ENCODE measurements at places on chromosomes 11 and 22.

DNA sequence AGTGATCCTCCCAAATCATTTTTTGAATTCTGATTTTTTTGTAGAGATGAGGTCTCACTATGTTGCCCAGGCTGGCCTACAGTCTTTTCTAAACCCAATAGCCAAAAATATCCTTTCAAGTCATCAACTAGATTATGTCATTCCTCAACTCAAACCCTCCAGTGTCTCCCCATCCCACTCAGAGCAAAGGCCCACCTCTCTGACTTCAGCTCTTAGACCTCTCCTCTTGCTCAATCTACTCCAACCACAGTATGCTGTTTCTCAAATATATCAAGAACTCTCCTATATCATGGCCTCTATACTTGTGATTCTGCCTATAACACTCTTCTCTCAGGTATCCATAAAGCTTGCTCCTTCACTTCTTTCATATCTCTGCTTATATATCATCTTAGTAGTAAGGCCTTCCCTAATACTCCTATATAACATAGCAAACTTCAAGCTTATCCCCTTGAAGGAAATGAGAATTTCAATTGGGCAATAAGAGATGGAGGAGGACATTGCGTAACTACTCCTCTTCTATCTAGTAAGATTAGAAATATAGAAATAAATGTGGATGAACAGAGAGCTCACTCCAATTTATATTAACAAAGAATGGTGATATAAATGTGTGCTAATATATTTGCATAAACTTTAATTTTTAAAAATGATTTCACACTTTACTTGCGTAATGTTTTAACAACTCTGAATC lies 24.5 kb downstream of the DLG2 start:
- no peak for DNase-seq

- DNase-seq = peak; percentile 54
These were observed 39.2 kb upstream of the SLC36A4 start for GRCh38 chr11:93236741-93237675.

- no peak for DNase-seq
These were observed 10.7 kb upstream of the LIPT2 start for GRCh38 chr11:74504100-74504691.

DNA sequence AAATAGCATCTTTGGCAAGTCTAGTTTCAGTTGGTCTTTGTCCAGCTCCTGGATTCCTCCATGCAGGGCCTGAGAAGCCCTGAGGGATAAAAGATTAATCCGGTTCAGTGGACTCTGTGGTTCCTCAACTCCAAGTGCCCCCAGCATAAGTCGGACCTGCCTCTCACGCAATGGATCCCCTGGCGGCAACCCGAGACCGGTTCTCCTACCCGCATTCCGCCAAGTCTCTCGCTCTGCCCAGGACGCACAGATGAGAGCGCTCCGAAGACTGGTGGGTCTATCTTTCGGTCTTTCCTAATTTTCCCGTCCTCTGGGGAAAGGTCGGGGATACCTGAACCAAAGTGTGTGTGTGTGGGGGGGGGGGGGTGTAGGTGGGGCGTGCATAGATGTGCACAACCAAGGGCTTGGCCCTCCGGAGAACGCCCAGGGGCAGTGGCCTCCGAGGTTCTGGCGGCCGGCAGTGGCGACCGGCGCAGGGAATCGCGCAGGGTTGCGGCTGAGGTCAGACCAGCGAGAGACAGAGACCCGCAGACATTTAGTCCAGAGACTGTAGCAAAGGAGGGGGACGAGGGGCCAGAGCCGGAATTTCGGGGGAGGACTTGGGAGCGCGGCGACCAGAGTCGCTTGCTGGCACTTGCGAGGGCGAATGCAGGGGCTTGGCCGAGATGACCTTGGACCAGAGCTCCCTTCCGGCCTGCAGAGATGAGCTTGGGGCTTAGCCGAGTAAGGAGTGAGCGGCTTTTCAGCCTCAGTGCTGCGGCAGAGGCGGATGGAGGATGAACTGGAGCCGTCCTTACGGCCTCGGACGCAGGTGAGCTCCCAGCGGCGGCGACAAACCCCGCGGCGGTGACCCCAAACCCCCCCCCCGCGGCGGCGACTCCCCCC lies 712 bp upstream of the SLC2A11 start:
- peak; percentile 63 for DNase-seq

DNA sequence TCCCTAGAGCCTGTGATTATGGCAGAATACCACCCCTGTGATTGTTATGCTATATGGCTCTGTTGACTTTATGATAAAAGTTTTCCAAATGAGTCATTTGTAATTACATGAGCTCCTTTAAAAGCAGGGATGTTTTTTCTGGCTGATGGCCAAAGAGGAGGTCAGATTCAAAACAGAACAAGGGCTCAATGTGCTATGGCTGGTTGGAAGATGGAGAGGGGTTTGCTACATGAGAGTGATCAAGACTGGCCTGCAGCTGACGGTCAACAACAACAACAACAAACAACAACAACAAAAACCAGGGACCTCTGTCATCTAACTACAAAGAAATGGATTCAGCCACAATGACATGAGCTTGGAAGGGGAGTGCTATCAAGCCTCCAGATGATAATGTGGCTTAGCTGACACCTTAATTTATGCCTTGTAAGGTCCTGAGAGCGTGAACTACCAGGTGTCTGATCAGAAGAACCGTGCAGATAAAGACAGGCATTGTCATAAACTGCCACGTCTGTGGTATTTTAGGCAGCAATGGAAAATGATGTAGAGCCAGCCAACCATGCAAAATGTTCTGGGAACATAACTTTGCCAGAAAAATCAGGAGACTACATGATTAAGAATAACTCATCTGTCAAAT lies 47.2 kb downstream of the PIWIL3 start:
- no peak for DNase-seq

DNA sequence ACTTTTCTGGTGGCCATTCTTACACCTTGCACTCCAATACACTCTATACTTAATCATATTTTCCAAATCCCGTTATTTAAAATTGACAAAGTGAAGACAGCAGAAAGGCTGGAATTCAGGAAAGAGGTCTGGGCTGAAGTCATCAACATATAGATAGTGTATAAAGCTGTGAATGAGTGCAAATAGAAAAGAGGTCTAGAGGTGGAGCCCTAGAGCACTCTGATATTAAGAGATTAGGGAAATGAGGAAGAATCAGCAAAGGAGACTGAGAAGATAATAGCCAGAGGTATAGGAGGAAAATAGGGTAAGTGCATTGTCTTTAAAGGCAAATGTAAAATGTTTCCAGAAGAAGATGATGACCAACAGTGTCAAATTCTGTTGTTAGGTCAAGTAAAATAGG lies 7.9 kb downstream of the CTR9 start:
- no peak for DNase-seq

- DNase-seq = no peak
These were observed 1.3 kb upstream of the KMT5B start for GRCh38 chr11:68214173-68215086.

DNA sequence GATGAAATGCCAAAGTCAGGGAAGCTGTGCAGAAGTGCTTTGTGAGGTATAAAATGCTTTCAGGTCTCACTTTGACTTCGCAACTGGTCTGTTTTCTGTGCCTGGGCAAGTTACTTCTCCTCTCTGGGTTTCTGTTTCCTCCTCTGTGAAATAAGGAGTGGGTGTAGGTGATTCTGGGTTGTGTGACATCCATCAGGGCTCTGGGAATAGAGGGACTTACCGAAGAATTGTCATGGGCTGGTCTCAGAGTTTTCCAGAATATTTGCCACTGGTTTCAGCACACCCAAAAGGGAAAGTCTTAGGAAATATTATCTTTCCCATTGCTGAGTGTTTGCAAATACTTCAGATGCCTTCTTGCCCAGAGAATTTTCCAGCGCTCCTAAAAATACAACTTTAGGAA lies 118.4 kb downstream of the KIAA1671 start:
- peak; percentile 45 for DNase-seq

- no peak for DNase-seq
These were observed 66.7 kb upstream of the LINC01488 start for GRCh38 chr11:69414773-69415187.

DNA sequence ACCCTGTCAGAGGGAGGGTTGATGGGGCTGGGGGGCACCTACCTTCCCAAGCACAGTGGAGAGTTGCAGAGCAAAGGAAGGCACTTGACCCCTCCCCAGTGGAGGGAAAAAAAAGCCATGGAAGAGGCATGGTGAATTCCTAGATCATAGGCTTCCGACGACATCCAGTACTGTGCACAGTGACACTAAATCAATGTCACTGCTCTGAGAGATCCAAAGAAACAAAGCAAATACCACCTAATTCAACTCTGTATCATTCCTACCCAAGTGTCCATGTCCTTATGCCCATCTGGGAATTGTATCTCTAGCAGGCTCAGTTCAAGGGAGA lies 344.2 kb upstream of the NCAM1 start:
- DNase-seq = no peak

DNA sequence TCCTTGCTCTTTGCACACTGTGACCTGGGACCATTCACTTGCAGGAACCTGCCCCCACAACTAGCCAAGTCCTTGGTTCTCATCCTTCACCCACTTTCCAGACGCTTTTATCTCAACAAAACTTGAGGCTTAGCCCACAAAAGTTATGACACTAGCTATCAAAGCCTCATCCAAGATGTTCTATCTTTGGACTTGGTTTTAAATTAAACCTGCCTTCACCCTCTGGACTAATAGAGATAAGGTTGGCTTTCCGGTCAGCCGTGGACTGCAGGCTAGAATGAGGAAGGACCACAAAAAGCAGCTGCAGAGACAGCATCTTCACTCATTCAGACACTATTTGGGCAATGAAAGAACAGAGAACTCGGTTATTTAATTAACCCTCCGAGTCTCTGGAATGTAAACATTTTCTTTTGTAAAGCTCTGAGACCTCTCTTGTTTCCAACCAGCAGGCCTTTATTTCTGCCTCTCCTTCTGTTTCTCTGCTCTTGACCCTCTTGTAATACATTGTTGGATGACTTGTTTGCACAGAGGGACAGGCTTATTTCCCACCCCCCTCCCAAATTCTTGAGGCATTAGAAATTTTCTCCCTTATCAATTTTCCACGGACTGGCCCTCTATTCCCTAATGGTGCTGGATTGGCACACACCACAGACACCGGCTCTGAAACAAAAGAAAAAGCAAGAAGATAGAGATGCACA lies 41.4 kb downstream of the ARL14EP start:
- no peak for DNase-seq

- no peak for DNase-seq
These were observed 166.7 kb downstream of the FAT3 start for GRCh38 chr11:92391364-92391763.

GRCh38 chr22:39178206-39179111 lies 26.0 kb upstream of the CBX7 start:
- no peak for DNase-seq

GRCh38 chr11:68352591-68352990 lies 40.2 kb downstream of the LRP5 start:
- no peak for DNase-seq

DNA sequence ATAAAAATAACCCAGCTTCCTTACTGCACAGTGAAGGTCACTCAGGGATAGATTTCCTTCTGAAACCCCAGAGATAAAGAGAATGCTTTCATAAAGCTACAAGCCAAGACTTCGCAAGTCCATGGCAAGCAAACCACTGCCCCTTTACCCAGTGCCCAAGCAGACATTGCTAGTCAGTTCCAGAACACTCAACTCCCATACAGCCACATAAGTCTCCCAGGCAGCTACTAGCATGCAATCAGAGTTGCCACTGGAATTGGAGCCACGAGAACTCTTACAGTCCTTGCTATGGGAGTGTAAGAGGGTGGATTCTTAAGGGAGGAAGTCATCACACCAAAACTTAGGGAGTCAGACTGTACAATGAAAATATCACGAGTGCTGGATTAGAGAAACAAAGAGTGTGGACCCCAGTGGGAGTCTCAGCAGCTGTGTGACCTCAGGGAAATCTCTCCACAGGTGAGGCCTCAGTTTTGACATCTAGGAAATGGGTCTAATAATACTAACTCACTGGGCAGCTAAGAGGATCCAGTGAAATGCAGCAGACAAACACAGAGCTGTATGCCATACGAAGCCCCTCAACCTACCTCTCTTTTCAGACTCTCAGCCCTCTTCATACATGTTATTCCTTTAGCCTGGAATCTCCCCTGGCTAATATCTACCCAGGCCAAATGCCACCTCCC lies 526.6 kb downstream of the MN1 start:
- no peak for DNase-seq

DNA sequence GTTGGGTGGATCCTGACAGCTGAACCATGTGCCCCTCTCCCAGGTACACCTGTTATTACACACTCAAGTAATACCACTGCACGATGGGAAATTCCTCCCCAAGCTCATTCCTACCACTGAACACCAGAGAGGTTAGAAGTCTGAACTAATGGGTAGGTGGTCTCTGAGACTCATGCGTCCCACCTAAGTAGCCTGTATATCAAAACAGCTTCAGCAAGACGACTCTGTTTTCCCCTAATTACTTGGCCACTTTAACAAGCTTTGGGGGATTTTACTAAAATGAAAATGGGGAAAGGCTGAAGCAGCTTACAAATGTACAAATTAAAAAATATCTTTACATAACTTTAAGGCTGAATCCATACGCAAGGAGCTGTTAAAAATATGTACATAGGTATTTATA lies 29.4 kb downstream of the LGR4 start:
- no peak for DNase-seq

DNA sequence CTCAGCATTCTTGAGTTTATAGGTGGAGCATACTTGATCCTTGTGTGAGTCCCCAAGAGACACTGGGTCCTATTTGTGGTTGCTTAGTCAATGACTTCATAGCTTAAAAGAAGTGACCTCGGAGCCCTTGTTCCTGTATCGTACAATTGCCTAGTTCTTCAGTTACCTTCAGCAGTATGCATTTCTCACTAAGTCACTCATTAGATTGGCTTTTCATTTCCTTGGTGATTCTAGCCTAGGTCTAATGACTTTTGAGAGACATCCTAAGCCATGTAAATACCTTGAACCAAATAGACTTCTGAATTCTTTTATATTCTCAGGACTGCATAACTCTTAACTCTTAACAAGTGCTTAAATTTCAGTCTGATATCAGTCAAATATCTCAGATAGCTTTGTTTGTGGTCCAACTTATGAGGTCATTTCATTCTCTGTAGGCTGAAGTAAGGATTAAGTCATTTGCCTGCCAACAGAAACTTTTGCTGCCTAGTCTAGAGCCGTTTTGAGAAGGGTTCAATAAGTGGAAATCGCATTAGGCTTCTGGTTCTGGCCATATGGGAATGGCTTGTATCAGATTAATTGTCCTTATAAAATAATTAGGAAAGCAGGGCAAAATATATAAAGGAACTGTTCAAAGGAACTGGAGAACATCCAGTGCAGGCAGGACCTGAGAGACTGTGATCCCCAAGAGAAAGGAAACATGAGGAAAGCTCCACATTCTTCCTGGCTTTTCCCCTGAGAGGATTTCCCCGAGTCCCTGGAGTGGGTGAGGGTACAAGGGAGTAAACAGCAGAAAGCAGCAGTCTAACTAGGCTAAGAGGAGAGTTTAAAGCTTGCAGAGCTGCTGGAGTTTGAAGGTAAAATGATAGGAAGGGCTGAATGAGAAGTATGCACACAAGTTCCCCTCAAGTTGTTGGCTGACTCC lies 39.9 kb downstream of the TRAF6 start:
- no peak for DNase-seq

DNA sequence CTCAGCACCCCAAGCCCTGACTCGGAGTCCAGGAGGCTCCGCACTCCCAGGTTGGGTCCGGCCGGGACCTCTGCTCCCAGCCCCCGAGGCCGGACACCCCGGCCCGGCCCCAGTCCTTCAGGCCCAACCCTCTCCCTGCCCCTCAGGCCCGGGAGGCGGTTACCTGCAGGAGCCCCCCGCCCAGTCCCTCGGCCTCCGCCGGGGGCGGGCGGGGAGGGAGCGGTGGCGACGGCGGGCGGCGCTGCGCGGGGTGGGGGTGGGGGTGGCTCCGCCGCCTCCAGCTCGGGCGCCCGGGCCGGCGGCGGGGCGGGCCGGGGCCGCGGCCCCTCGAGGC lies 310 bp downstream of the TCF20 start:
- DNase-seq = peak; percentile 41
